Tibial nerve (tissue), 4 donors: ENCODE measurements at places on chromosomes 3 and 15. TPM values are rescaled to one million over a fixed set of nuclear protein-coding genes. Genes with fewer than 3 reads are reported as not detected.

- DNase-seq, result no peak
Observed at GRCh38 chr15:73333001-73333400, 35.8 kb downstream of the HCN4 start.

- DNase-seq, result no peak
Observed at GRCh38 chr3:148518520-148518919, 179.2 kb upstream of the AGTR1 start.

DNA sequence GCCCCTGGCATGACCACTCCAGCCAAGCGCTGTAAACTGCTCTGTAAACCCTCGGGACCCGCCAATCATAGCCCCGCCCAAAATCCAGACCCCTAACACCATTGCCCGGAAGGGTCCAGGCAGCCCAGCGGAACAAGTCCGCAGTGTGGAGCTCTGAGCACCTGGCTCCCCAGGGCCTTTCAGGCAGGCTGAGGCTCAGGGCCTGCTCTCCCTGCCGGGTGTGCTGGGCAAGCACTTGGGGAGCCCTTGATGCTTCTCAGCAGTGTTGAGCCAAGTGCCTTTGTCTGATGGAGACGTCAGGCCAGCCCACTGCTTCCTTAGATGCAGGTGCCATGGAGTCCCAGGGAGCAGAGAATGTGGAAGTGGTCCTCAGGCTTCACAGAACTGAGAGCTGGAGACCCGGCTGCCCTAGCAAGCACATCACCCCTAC lies 106.2 kb downstream of the TLE3 start:
- no peak for DNase-seq

CCR8 gene
- not detected for total RNA-seq

GADL1 gene
- not detected for total RNA-seq

GRCh38 chr3:21509731-21510470 lies 241.1 kb downstream of the ZNF385D start:
- no peak for DNase-seq

DNA sequence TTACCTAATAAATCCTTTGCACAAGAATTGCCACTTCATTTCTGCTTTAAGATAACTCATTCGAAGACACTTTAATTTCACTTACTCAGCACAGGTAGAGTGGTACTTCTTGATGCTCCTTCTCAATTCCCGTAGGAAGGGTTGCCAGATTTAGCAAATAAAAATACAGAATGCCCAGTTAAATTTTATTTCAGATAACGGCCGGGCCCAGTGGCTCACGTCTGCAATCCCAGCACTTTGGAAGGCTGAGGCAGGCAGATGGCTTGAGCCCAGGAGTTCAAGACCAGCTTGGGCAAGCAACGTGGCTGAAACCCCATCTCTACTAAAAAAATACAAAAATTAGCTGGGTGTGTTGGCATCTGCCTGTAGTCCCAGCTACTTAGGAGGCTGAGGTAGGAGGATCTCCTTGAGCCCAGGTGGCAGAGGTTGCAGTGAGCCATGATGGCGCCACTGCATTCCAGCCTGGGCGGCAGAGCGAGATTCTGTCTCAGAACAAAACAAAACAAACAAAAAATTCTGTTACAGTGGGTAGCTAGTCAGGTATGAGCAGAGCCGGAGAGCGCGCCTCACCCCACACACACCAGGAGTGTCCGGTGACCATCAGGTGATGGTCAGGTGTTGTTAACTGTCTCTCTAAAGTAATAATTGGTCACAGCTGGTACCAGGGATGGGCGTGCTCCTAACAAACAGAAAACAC lies 92.8 kb downstream of the DNAH12 start:
- DNase-seq, result no peak

DNA sequence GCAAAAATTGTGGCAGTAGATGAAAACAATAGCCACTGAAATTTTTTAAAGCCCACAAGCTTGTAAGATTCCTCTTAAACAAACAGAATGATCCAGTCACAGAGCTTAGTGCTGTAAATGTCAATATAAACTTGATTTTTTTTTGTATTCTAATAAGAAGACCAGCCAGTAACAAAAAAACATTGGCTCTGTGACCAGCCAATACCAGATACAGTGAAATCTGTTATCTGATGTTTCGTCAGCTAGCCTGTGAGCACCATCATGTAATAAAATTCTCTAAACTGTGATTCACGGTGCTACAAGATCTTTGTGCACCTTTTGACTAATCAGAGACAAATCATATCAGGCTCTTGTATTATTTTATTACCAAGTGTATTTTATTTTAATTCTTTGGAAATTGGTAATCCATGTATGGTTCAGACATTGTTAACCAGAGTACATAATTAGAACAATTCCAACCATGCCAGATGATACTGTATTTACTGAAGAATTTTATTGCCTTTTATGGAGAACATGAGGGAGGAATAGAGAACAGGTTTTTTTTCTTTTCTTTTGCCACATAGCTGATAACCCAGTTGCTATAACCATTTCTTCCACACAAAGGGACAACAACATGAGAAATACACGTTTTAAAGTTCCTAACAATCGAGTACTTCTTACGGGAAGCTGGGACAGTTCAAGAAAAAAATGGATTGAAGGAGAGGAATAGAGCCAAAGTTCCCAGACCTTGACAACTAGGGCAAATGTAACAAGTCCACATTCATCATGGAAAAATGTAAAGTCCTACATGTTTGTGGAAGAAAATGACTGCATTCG lies 71.9 kb downstream of the FILIP1L start:
- DNase-seq, result no peak

ROBO2 gene
- 4.4 TPM for total RNA-seq

- DNase-seq, result no peak
Observed at GRCh38 chr15:81002331-81003096, 1.8 kb downstream of the TLNRD1 start.
